ENCODE measurements at places on chromosomes 16 and 17. TPM values are rescaled to one million over a fixed set of nuclear protein-coding genes. Genes with fewer than 3 reads are reported as not detected.

DNA sequence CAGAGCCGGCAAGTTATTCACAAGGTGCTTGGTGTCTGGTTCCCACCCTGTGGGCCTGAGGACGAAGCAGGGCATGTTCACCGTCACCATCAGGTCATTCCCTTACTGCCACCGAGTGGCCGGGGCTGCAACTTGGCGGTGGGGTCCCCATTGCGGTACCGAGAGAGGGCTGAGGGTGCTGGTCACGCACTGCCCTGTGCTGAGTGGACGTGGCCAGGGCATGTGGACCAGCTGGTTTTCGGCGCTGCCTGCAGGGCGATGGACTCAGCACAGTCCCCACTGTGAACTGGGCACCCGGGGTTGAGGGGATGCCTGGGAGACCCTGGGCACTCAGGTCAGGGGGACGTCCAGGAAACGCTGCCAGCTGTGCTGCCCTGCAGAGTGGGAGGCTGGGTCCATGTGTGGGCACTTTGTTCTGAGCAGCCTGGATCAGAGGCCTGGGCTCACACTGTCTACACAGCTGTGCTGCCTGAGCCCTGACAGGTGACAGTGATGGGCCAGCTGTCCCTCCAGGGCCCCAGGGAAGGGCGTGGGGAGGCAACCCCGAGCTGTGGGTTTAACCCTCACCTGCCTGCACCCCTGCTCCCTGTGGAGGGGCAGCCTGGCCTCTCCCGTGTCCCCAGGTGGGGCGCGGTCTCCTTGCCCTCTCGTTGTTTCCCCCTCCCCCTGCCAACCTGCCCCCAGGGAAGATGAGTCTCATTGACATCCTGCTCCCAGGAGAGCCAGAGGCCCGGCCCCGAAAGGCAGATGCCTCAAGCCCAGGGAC is 39.3 kb upstream of the GNG13 start:
- DNase-seq = no peak

DNA sequence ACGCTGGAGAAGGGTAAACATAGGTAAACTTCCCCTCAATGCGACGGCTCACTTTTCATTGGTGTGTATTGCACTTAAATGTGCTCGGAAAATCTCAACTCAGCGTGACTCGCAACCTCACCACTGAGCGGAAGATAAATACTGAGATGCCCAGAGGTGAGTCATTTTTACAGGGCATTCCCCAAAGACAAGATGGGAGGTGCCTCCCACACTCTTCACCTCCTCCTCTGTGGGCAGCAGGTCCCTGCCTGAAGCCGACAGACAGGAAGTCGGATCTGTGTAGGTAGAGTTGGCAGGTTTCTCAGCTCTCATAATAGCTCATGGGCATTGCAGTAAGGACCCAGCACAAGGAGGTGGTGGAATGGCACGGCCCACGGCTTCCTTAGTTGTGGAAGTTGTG is 274.6 kb upstream of the HSBP1 start:
- no peak for DNase-seq

DNA sequence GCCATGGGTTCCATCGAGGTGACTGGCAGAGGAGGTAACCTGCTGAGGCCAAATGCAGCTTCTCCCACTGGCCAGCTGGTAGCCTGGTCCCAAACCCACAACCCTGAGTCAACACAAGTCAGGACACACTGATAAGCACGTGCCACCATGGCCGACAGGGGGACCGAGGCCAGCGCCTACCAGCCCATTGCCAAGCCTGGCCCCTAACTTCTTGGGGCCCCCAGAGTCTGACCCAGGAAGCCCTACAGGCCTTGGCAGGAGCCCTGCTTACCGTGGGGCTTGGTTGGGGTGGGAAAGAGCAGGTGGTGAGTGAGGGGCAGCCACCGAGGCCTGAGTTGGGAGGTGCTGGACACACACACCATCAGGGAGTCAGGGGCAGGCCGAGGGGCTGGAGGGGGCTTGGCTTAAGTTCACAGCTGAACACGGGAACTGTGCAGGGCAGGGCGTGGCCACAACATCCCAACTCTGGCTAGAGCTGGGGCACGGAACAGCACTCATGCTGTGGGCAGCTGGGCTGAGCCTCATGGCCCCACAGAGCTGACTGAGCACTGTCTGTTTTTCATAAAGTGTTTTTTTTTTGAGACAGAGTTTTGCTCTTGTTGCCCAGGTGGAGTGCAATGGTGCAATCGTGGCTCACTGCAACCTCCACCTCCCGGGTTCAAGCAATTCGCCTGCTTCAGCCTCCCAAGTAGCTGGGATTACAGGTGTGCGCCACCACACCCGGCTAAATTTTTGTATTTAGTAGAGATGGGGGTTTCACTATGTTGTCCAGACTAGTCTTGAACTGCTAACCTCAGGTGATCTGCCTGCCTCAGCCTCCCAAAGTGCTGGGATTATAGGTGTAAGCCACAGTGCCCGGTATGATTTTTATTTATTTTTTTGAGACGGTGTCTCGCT is 5.5 kb downstream of the MRPL28 start:
- no peak for DNase-seq

- DNase-seq = no peak
These were observed 3.5 kb downstream of the SEC14L1 start for GRCh38 chr17:77144227-77144626.

GRCh38 chr16:4737545-4737944 is 3.2 kb downstream of the DNAAF8 start:
- DNase-seq = no peak

DNA sequence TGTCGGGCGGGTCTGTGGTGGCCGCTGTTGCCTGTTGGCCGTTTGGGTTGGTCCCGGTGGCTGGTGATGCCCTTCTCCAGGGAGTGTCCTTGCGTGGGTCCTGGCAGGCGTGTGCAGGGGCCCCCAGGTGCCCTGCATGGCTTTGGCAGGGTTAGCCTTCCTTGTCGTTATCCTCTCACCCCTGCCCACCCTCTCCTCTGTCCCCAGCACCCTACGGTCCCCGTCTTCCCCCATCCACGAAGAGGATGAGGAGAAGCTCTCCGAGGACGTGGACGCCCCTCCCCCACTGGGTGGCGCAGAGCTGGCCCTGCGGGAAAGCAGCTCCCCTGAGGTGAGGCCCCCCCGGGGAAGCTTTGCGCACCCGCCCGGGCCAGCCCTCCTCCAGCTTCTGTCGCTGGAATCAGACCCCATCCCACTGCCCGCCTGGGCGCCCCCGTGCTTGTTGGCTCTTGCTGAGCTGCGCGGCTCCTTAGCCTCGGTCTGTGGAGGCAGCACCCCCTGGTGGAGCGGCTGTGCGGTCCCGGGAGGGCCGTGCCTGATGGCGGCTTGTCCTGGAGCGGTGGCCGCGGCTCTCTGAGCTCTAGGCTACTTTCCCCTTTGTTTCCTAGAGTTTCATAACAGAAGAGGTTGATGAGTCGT is 10.6 kb upstream of the NUDT16L1 start:
- DNase-seq = no peak

DNA sequence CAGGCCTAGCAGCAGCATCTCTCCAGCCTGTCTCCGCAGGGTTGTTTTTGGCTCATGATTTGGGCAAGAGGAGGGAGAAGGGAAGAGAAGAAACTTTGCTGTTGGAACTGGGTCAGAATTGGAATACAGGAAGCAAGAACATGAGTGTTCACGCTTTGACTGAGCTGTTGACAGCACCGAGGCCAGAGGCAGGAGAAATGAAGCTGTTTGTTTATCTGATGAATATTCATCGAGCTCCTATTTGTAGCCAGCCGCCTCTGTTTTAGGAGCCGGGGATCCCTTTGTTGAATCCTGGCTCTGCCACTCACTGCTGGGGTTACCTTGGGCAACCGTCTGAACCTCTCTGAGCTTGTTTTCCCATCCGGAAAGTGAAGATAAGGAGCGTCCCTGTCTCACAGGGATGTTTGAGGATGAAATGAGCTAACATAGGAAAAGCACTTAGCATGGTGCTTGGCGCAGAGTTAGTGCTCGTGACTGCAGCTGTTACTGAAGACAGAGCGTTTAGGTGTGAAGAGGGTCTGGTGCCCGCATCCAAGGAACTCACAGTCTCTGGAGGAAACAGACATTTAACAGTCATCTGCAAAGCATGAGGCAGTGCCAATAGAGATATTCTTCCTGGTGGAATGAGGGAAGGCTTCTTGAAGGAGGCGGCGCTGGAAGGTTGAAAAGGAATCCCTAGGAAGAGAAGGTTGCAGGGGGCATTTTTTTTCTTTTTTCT is 29.2 kb downstream of the RAP1GAP2 start:
- DNase-seq = no peak

- DNase-seq = peak; percentile 34
These were observed 59.7 kb upstream of the DHX40 start for GRCh38 chr17:59505610-59506276.

DNA sequence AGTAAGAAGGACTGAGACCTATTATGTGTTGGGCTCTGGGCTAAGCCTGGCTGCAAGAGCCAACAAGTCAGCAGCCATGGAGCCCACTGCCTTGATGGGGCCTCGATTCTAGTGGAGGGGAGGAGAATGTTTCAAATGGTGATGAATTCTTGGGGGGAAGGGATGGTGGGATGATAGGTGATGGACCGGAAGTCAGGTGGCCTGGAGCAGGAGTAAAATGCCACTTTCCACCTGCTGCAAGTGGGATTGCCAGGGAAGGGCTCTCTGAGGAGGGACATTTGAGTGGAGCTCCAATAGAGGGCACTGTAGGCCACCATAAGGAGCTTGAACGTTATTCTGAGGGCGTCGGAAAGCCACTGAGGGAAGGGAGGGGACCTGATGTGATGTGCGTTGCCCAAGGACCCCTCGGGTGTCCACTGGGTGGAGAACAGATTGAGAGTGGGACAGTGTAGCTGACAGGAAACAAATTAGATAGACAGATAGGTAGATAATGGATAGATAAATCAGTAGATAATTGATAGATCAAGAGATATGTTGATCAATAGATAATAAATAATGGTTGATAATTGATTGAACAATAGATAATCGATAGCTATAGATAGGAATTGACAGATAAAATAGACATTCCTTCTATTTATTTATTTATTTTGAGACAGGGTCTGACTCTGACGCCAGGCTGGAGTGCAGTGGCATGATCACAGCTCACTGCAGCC is 18.2 kb upstream of the NXPH3 start:
- DNase-seq = peak; percentile 69

- no peak for DNase-seq
These were observed 9.4 kb upstream of the ENGASE start for GRCh38 chr17:79065105-79065670.

DNA sequence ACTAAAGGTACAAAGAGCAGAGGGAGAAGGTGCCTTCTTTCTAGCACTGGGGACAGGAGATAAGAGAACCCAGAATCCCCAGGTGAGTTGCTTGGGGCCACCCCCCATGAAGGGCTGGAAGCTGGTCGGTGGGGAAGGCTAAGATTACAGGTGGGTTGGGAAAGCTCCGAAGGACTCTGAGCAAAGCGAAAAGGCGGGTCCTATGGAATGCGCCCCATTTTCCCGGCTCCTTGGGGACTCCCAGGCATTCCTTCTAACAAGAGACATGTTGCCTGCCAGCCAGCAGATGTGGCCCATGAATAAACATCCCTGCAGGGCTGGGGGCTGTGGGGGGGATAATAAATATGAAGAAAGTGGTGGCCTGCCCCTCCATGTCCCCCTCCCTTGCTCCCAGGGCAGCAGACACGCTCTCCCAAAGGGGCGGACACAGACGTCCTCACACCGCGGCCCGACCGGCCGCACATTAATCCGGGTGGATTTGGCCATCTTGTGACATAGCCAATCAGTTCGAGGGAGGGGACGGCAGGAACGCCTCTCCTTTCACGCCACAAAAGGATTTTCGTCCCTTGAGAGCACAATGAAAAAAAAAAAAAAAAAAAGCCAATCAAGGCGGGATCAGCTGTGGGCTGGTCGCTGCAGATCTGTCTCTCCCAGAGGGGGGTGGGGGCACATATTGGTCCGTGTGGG is 98.5 kb downstream of the SOX9 start:
- DNase-seq = no peak

GRCh38 chr17:67258821-67259468 is 13.9 kb upstream of the HELZ start:
- DNase-seq = no peak

- peak; percentile 80 for DNase-seq
These were observed 707 bp downstream of the NUFIP2 start for GRCh38 chr17:29292992-29293889.

DNA sequence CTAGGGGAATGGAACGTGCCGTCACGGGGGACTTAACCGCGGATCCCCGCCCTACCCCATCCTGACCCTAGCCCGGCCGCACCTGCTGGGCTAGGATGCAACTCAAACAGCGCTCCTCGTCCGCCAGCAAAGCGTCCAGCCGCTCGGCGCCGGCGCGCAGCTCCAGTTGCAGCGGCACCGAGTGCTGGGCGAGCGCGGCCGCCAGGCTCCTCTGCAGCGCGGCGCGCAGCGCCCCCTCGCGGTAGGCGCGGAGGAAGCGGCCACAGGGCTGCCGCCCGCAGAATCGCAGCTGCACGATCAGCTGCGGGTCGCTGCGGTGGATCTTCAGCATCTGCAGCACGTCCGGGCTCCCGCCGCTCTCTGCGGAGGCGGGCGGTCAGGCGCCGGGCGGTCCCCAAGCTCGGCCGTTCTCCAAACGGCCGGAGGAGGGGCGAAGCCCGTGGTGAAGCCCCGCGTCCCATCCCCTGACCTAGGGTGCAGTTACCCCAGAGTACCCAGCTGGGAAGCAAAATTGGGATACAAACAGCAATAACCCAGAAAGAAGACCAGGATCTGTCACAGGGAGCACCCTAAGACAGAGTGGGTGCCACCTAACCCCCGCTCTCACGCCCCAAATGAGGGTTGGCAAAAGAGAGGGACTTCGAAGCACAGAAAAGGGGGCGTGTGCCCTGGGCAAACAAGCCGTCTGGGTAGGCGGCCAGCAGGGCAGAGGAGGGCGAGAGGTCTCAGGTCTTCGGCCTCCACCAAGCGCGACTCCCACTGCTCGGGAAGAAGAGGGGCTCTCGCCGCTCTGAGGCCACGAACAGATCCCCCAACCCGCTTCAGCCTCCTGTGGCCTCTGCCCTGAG is 4.2 kb downstream of the TRADD start:
- peak; percentile 94 for DNase-seq

- DNase-seq = no peak
These were observed 6.1 kb downstream of the CA7 start for GRCh38 chr16:66850115-66850815.

DNA sequence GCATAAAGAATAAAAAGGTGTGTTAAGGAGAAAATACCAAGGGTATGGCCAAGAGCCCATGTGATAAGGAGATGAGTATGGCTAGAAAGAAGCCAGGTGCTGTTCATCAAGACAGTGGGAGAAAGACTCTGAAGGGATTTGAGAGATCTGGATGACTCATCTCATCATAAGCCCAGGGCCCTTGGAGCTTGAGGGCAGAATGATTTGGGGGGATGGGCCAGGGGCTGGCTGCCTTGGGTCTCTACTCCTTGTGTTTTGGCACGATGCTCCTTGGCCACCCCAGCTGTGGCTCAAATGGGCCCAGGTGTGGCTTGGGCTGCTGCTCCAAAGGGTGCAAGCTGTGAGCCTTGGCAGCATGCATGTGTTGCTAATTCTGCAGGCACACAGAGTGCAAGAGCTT is 14.5 kb upstream of the TNFRSF13B start:
- DNase-seq = no peak

- DNase-seq = no peak
These were observed 15.2 kb upstream of the SSTR5 start for GRCh38 chr16:1057252-1057932.

- no peak for DNase-seq
These were observed 59.3 kb downstream of the CREBBP start for GRCh38 chr16:3821184-3821583.

Gene KRTAP4-4
- not detected for total RNA-seq

Gene FSCN2
- 3.8 TPM for total RNA-seq

Gene GPR142
- total RNA-seq = 4.1 TPM

Gene FNDC8
- total RNA-seq = not detected

Gene LLGL2
- total RNA-seq = 90.6 TPM

Gene CD2BP2
- total RNA-seq = 68.9 TPM

Gene TMC5
- total RNA-seq = 9.1 TPM

Gene ORAI3
- total RNA-seq = 19.4 TPM

Gene FOXC2
- total RNA-seq = 11.3 TPM

Gene SNRNP25
- 38.5 TPM for total RNA-seq

Gene KLHL10
- not detected for total RNA-seq

All from type B pancreatic cell (in vitro differentiated cells).